ENCODE measurements at places on chromosomes 7 and 10.

GRCh38 chr7:151276666-151277590, 28.4 kb upstream of the SMARCD3 start:
- DNase-seq: no peak

GRCh38 chr7:155490697-155491628, 33.0 kb downstream of the EN2 start:
- no peak for DNase-seq

GRCh38 chr7:33157311-33157710, 27.9 kb downstream of the BBS9 start:
- no peak for DNase-seq

DNA sequence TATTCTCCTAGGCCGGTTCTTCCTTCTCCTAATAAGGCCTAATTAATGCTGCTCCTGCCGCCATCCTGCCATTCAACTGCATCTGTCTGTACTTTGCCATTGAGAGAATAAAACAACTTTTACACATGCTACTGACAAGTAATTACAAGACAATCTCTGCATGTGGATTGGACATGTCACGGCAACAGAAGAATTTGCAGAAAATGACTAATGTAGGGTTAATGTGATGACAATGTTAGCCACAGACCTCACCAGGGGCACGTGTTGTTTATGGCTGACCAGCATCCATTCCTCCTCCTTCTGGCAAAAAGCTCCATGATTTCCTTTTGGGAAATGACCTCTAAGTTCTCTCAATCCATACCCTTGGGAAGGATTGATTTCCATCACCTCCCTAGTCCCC, 58.0 kb downstream of the NEBL start:
- DNase-seq: peak; percentile 4

DNA sequence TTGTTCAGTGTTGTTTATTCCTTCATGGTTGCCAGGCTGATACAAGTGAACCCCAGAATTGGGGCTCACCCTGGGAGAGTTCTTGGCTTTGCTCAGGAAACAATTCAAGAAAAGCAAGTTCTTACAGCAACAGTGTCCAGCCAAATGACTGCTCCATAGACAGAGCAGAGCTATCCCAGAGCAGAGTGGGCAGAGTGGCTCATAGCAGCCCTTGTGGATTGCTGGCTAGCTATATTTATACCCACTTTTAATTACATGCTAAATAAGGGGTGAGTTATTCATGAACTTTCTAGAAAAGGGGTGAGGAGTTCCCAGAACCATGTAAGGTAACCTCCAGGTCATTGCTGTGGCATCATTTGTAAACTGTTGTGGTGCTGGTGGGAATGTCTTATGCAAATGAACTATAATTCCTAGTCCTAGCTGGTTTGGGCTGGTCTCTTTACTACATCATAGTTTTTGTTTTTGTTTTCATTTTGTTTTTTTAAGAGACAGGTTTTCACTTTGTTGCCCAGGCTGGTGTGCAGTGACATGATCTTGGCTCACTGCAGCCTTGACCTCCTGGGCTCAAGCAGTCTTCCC, 59.9 kb upstream of the HBP1 start:
- DNase-seq: no peak

GRCh38 chr7:132498319-132498718, 78.0 kb downstream of the PLXNA4 start:
- DNase-seq: no peak

GRCh38 chr7:67597161-67597560, 600.5 kb downstream of the TYW1 start:
- no peak for DNase-seq

DNA sequence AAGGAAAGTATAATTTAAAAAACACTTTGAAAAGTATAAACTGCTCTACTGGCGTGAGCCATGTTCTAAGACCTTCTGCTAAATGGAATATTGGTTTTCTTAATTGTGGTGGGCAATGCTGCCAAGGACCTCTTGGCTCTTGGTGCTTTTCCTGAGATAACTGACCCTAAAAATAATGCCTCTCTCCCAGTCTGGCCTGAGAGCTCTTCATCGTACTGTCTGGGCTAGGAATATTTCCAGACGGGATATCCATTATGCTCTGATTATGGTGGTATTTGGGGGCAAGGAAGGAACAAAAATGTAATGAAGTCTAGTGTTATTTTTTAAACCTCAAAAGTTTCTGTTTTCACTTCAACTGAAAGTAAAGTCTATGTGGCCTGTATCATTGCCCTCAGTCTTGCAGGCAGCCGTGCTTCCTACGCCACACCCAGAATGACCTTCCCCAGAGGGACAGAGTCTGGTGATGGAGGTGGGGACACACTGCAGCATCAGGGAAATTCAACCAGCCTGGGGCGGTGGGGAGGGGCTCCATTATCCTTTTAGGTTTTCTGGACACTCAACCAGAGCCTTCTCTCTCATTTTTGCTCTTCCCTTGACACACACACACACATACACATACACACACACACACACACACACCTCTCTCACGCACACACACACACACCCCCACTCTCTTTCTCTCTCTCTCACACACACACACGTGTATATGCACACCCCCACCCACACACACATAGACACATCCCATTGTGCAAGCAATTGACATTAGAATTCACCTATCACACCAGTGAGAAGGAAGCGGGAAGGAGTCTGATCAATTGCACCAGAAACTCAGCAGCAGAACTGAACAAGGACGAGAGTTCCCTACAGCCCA, 99.6 kb downstream of the LRRC18 start:
- no peak for DNase-seq

- no peak for DNase-seq
These were observed 21.0 kb upstream of the ABI1 start for GRCh38 chr10:26881600-26882331.

- no peak for DNase-seq
These were observed 145.0 kb downstream of the RNF216 start for GRCh38 chr7:5636446-5636835.

DNA sequence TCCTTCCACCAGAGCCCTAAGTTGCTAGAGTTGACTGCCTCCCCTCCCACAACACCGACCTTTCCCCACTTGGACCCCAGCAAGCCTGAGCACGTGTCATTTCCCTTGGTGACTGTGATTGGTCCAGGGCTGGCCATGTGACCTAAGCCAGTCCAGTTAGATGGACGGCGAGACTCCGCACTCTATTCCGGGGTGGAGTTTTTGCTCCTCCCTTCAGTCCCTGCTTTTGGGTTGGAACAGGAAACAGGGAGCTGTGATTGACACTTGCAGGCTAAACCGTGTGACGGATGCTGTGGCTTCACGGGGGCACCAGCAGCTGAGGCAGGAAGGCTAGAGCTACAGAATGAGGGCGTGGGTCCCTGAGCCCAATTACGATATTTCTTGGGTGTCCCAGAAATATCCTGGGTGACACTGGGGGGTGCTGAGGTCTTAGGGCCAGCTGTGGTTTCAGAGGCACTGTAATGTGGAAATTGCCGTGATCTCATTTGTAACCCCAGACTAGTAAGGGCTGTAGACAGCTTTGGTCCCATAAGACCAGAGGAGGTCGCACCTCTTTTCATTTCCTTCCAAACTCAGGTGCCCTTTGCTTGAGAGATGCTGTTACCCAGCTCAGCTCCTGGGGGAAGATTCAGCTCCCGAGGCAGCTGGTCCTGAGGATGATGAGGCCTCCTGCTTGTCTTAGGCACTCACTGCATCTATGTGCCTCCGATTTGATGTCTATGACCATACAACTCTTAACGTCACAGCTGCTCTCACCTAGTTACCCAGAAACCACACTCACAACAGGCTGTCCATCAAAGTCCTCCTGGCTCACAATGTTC, 102.7 kb upstream of the NPTX2 start:
- no peak for DNase-seq

Measured in HS-5 (cell line).